Pons (tissue), 1 donor: ENCODE measurements at places on chromosomes 13 and 19.

DNA sequence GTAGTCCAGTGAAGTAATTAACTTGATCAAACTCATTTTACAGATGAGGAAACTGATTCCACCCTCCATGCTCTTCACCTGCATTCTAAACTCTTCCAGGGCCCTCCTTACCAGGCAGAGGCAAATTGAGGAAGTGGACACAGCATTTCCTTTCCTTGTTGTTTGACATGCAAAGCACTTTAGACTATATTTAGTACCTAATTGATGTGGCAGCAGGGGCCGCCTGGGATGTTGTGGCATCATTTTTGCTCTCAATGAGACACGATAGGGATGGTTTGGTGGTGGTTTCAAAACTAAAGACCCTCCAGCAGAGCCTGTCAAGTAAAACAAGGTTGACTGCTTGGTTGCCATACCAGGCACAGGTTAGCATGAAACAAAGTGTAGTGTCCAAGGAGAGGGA, 7.9 kb downstream of the SIPA1L3 start:
- DNase-seq = no peak

- no peak for DNase-seq
Observed at GRCh38 chr13:88345171-88345847, 674.1 kb downstream of the SLITRK5 start.

- DNase-seq = no peak
Observed at GRCh38 chr19:46478356-46478986, 7.1 kb upstream of the PNMA8A start.

GRCh38 chr19:48308631-48309586, 16.4 kb upstream of the EMP3 start:
- DNase-seq = no peak

DNA sequence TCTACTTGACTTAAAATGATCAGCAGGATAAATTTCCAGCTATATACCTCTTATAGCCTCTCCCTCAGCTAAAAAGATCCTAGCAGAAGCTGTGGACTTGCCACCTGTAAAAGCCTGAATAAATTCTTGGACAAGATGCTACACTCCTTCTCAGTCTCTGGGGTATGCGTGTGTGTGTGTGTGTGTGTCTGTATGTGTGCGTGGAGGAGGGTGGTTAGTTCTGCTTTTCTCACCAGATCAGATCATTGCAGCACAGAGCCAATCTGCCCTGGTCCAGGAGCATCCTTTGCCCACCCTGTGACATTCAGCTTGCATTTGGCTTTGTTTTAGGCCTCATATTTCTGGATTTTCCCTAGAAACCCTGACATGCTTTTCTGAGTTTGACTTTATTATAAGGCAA, 438.3 kb downstream of the RFC3 start:
- peak; percentile 30 for DNase-seq

- DNase-seq = no peak
Observed at GRCh38 chr19:7902796-7903243, 857 bp upstream of the MAP2K7 start.

DNA sequence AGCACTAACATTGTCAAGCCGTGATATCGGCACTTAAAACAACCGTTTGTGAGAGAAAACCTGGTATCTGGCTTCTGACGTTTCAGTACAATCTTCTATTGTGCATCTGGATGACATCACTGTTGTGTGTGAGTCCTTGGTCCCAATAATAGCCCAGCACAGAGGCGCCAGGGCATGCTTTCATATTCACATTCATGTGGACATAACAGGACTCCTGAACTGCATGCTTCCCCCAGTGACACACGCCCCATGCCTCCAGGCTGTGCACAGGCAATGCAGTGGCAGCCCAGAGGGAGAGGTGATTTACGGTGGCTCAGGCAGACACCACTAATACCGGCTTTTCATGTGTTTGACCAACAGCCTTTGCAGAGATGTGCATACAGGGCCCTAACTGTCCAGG, 58.1 kb downstream of the MRPL57 start:
- DNase-seq = peak; percentile 48

- DNase-seq = no peak
Observed at GRCh38 chr13:79194272-79194671, 211.8 kb downstream of the RBM26 start.

- DNase-seq = no peak
Observed at GRCh38 chr19:33306853-33307792, 4.8 kb upstream of the CEBPA start.
